ENCODE measurements at places on chromosomes 16 and 17.

DNA sequence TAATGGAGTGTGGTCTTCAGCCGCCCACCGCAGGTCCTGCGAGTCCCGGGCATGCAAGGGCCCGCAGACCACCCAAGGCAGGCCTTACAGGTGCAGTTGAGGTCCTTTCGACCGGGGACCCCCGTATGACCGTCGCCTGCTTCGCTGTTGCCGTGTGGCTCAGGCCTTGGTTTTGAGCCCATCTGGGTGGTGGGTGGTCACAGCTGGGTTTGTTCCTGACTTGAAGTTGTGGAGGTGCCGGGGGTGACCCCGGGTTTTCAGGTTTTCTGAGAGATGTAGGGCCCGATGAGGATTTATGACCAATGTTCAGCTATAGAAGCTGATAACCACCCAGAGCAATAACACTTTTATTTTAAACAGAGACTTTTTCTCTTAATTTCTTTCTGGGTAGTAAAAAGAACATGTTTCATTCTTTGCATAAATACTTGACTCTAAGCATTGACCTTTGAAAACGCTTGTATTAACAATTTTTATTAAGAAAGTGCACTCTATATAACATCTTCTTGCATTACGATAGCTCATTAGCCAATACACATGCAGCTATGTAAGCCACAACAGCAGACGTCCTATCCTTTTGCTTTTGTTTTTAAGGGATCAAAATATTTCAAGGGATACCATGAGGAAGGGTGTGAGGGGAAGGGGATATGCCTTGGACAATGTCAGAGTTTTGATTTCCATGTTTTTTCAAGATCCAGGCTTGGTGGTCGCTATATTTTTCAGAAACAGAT is 1.9 kb downstream of the FOXL1 start:
- no peak for DNase-seq

DNA sequence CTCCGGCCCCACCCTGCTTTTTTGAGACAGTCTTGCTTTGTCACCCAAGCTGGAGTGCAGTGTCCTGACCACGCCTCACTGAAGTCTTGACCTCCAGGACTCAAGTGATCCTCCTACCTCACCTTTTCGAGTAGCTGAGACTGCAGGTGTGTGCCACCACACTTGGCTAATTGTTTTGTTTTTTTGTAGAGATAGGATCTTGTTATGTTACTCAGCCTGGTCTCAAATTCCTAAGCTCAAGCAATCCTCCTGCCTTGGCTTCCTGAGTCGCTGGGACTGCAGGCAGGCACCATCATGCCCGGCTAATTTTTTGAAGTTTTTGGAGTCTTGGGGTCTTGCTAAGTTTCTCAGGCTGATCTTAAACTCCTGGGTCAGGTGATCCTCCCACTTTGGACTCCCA is 206.7 kb downstream of the SHISA9 start:
- DNase-seq: no peak

GRCh38 chr17:45168991-45169752 is 7.5 kb downstream of the HEXIM2 start:
- DNase-seq: no peak

DNA sequence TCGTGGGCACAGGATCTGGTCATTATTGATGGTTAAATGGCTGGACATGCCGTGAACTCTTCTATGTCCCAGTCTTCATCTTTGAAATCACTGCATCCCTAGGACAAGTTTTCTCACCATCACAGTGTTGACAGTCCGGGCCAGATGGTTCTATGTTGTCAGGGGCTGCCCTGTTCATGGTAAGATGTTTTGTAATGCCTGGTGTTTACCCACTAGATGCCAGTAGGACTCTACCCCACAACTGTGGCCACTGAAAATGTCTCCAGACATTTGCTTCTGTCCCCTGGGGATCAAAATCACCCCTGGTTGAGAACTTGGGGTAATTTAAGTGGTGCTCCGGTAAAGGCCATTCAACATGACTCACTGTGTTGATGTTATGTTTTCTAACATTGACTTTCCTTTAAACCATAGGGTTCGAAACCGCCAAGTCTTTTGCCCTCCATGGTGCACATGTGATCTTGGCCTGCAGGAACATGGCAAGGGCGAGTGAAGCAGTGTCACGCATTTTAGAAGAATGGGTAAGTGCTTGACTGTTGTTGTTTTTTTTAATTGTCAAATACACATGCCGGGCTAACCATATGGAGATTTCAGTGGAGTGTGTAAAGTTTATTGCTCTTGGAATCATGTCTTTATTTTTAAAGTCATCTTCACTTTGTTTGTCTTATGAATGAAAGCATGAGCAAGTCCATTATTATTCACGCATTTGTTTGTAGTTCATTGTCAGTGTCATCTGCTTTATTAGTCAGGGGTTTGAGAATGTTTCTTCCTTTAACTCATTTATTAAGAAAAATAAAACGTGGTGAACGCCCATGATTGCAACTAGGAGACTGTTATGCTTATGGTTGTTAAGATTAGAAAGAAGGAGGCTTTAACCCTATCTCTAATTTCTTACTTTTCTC is 64.6 kb downstream of the WWOX start:
- DNase-seq: no peak

- DNase-seq: no peak
Observed at GRCh38 chr17:45902892-45903346, 8.6 kb downstream of the MAPT start.

GRCh38 chr17:83064021-83064731 is 15.2 kb upstream of the METRNL start:
- DNase-seq: no peak

DNA sequence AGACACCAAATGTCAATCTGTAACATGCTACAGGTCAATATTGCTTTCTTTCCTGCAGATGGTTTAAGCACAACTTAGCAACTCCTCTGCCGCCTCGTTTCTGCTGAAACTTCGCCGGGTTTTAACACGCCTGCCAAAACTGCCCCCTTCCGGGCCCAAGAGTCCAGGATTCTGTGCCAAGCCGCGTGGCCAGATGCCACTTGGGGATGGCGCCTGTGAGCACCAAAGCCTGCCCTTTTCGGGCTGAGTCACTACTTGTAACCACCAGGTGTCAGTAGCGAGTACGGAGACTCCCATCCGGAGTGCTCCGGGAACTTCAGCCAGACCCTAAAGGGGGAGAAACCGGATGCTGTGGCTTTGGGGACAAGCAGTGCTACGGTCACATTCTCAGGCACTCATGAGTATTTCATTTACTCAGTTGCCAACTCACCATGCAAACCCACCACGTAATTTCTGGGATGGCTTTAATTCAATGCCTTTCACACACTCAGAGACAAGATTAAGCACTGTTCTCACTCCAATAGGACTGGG is 7.8 kb downstream of the PMP22 start:
- no peak for DNase-seq

- no peak for DNase-seq
Observed at GRCh38 chr17:9071811-9072498, 50.6 kb downstream of the NTN1 start.

- no peak for DNase-seq
Observed at GRCh38 chr16:86092586-86093480, 193.9 kb downstream of the IRF8 start.

DNA sequence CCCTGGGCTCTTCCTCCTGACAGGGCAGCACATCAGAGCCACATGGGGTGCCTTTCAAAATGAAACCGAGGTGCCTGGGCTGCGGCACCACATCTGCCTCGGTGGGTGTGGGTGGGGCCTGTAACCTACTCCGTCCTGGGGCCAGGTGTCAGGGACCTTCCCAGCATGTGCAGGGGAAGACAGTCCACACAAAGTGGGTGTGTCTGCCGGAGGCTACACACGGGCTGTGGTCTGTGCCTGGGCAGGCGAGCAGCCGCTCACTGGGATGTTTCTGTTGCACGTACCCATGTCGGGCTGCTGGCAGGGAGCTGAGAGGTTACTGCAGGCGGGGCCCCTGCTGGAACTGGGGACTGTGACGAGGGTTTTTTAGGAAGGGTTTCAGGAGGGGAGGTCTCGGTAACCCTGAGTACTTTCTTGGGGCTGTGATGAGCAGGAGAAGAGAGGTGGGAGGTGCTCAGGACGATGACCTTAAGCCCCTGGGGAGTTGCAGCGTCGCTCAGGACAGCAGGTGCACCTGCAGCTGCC is 351.2 kb downstream of the SEC14L1 start:
- DNase-seq: no peak

- DNase-seq: no peak
Observed at GRCh38 chr17:50093807-50094206, 1.3 kb upstream of the PDK2 start.

GRCh38 chr17:70137451-70138230 is 31.7 kb upstream of the KCNJ2 start:
- no peak for DNase-seq

- DNase-seq: peak; percentile 5
Observed at GRCh38 chr16:55839115-55839514, 6.2 kb upstream of the CES1 start.

GRCh38 chr16:63241497-63242028 is 1205.3 kb upstream of the CDH8 start:
- DNase-seq: no peak

DNA sequence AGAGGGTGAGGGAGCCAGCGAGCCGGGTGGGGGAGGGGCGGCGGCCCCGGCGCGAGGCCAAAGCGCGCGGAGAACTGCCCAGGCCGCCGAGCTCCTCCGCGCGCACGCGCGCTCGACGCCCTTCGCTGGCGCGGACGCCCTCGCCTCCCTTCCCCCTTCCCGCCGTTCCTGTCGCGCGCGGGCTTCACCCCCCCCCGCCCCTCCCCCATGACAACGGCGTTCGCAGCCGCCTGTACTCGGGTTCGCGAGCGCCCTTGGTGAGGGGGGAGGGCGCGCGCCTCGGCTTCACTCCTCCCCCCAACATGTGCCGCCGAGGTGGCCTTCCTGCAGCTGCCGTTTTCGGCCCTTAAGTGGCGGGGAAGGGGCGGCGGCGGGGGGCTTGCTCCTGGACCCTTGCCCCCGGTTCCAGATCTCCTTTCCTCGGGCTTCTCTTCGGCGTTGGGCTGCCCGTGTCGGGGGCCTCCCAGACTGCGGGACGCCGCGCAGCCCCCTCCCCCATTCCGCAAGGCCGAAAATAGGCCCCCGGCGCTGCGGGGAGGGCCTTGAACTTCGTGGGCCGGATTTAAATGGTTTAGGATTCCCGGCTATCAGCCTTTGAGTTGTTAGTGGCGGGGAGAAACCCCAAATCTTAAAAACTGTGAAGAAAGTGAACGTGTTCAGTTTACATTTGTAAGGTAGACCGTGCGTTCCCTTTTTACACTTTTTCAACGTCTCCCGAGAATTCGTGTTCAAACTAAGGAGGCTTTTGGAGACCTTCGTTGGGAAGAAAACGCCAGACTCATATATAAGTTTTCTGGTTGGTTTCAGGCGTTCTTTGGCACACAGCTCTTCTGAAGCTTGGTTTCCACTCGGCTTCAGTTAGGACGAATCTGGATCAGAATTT is 653 bp downstream of the SRRM2 start:
- DNase-seq: peak; percentile 70

DNA sequence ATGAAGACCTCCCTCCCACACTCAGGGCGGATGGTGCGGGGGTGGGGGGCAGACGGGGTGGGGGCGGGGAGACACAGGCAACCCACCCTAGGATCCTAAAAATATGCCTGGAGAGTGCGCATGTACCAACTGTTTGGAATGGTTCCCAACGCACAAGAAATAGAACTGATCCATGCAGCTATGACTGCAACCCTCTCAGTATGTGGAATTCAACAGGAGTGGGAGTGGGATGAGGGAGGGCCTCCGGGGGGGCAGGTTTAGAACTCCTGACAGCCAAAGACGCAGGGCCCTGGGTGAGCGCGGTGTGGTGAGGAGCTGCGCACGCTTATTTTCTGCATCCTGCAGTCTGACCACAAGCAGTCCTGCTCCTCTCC is 1.1 kb upstream of the P2RX5 start:
- no peak for DNase-seq

All from KG1 (cell line).